ENCODE measurements at places on chromosomes 7 and 10.

DNA sequence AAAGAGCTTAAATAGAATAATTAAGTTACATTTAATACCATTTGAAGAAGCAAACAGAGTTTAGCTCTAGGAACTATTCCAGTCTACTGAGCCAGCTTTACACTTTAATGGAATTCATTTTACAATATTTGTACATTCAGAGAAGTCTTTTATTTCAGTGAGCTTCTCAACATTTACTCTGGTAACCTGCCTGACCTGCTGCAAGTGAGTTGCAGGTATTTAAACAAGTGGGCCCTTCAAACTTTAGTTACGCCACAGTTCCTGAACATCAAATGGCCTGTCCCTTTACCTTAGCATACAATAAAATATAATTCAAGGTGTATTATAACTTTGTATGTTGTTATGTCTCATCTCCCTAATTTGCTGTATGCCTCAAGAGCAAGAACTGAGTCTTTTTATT lies 121.6 kb upstream of the SEMA3C start:
- DNase-seq = no peak

GRCh38 chr10:45375101-45375500 lies 1.1 kb downstream of the ALOX5 start:
- DNase-seq = no peak

GRCh38 chr10:129105266-129105665 lies 361.8 kb upstream of the MGMT start:
- no peak for DNase-seq

DNA sequence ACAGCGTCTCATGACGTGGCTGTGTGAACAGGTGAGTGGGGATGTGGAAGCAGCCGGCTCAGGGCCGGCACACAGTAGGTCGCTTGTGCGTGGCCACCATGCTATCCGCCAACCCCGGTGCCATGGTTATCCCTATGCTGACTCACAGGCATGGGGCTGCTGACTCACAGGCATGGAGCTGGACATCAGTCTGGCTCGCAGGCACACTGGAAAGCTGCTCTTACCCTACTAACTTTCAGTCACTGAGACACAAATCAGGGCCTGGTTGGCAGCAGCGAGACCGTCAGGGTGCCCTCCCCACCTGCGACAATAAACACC lies 341.9 kb downstream of the PTPRN2 start:
- no peak for DNase-seq

GRCh38 chr7:4871056-4871680 lies 9.3 kb upstream of the PAPOLB start:
- DNase-seq = no peak

DNA sequence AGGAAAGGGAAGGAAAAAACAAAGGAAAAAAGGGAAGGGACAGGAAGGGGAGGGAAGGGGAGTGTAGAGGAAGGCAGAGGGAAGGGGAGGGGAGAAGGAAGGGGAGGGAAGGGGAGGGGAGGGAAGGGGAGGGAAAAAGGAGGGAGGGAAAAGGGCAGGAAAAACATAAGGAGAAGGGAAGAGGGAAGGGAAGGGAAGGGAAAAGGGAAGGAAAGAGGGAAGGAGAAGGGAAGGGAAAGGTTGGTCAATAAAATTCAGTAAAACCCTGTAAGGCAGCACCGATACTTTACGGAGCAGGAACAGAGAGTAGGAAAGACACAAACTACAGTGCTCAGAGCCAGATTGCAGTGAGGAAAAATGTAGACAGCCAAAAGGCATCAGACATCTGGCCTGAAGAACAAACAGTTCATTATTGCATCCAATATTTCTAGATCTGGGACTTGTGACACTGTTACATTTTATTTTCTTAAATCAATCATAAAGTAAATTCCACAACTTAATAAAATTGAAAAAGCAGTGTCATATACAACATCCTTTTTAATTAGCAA lies 322.0 kb downstream of the CRPPA start:
- DNase-seq = no peak

- DNase-seq = no peak
Measured at GRCh38 chr7:37601321-37601720, 82.2 kb upstream of the GPR141 start.

GRCh38 chr10:95517536-95518454 lies 43.4 kb downstream of the SORBS1 start:
- no peak for DNase-seq

DNA sequence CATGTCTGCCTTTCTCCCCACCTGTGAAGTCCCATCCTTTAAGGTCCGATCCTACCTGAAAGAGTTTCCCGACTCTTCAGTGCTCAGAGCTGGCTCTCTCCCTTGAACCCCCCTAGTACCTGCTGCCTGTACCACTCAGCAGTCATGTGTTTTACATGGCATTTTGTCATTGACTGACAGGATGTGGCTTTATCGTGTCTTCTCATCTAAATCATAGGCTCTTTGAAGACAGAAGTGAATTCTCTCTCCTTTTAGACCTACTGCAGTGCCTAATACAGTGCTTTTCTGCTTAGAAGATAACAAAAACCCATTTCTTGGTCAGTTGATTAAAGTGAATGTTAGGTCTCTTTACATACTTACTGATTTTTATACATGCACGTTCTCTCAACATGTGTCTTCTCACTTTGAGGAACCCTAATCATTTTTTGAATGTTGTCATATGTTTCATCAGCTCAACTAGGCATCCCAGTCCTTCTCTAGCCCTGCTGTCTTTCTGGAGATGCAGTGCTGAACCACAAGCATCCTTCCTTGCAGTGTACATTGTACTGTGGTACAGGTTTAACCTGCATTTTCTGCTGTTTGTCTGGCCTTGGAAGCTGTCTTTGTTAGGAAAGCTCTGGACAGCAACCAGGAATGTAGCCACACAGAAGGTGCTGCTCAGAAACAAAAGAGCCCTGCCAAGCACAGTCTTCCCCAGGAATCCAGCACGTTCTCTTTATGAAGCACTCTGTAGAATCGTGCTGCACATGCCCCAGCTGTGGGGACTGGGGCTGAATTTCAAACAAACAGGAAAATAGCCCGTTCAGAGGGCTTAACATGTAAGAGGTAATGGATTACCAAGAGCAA lies 28.1 kb upstream of the LRRC4 start:
- peak; percentile 30 for DNase-seq

DNA sequence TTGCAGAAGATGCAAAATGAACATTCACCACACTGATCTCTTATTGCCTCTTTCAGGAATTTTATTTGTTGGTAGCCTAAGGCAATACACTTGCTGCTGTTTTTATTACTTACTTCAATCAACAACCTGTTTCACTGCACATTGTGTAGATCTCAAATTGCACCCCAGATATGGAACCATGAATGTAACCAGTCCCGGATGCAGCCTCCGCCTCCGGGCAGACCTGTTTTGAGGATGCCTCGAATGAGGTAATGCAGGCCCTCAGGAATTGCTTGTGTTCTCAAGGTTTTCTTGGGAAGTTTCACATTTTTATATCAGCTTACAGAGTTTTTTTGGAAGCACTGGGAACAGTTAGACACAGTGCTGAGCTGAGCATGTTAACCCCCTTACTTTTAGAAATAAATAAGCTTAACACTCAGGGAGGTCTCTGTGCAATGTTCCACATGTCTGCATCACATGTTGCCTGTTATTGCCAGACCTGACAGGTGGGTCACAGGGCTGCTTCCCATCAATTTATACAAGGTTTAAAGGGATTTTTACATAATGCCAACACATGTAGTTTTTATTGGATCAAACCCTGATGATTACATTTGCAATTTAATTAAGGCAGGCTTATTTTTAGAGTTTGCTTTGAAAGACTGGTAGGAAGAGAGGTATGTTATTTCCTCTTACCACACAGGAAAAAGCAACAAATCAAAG lies 193.1 kb upstream of the POM121L12 start:
- no peak for DNase-seq

- DNase-seq = no peak
Measured at GRCh38 chr10:50653142-50653541, 29.4 kb upstream of the SGMS1 start.

- no peak for DNase-seq
Measured at GRCh38 chr7:50190776-50191175, 97.7 kb upstream of the ZPBP start.

- DNase-seq = no peak
Measured at GRCh38 chr10:103618575-103619423, 125.3 kb downstream of the NEURL1 start.

All from activated CD4-positive, alpha-beta T cell treated with anti-CD3 and anti-CD28 coated beads, Interleukin-2, amount 50 U/mL, for 16 hours (primary cell).